ENCODE measurements at places on chromosomes 12 and 14.

DNA sequence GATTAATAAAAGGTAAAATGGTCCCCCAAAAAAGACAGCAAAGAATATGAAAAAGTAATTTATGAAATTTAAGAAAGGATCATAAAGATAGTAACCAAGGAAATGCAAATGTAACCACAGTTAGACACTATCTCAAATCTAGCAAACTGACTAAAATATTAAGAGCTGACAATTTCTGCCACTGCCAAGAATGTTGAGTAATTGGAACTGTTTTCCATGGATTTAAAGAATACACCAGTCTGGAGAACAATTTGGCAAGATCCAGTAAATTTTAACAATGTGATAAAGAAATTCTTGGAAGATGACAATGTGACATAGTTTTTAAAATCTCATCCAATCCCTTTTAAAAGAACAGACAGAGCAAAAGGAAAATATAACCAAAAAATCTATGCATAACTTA lies 798.0 kb upstream of the MGAT4C start:
- DNase-seq: no peak

- no peak for DNase-seq
Observed at GRCh38 chr12:127785986-127786590, 480.9 kb upstream of the TMEM132C start.

DNA sequence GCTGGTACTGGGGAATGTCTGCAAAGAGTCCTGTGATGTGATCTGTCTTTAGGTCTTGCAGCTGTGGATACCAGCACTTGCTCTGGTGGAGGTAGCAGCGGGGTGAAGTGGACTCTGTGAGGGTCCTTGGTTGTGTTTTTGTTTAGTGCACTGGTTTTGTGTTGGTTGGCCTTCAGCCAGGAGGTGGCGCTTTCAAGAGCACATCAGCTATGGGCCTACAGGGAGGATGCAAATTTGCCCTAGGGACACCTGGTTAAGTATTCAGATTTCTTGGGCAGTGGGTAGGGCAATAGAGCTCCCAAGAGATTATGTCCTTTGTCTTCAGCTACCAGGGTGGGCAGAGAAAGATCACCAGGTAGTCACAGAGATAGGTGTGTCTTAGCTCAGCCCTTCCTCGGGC lies 63.8 kb downstream of the PTGER2 start:
- no peak for DNase-seq

- no peak for DNase-seq
Observed at GRCh38 chr14:82565825-82566224, 1032.2 kb upstream of the SEL1L start.

- DNase-seq: no peak
Observed at GRCh38 chr12:64400041-64400440, 4.2 kb upstream of the XPOT start.
